Activated CD8-positive, alpha-beta memory T cell treated with anti-CD3 and anti-CD28 coated beads, Interleukin-2, amount 50 U/mL, for 48 hours (primary cell): ENCODE measurements at places on chromosomes 12 and 14.

DNA sequence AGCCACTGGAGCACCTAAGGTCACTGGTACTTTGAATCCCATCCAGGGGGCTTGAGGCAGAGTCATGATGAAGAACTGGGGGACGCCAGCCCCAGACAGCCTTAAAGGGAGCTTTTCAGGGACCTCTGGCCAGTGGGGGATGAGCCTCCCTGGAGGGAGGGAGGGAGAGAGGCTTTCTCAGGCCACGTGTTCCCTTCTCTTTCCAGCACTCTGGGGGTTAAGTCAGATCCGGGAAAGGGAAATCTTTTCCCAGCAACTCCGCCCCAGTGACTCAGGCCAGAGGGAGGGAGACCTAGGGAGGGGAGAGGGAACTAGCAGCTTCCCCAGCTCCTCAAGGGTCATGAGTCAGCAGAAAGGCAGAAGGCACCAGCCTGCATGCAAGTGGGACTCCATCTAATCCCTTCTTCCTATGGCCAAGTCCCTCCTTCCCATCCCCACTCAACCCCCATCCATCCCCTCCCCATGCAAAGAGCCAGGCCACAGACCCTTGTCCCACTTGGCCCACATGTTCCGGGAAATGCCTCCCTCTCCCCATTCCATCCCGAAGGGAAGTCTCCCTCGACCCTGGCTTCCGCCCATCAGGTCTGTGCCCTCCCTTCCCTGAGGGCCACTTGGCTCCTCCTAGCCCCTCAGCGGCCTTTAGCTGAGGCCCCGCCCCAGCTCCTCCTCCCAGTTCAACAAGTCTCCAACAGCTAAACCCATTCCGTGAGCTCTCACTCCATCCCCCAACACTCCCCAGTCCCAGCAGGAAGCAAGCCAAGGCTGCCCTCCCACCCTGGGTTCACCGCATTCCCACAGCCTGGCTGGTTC is 5.6 kb downstream of the TNFRSF1A start:
- DNase-seq = peak; percentile 79

- DNase-seq = no peak
Observed at GRCh38 chr12:49895773-49896172, 7.9 kb downstream of the FAIM2 start.

DNA sequence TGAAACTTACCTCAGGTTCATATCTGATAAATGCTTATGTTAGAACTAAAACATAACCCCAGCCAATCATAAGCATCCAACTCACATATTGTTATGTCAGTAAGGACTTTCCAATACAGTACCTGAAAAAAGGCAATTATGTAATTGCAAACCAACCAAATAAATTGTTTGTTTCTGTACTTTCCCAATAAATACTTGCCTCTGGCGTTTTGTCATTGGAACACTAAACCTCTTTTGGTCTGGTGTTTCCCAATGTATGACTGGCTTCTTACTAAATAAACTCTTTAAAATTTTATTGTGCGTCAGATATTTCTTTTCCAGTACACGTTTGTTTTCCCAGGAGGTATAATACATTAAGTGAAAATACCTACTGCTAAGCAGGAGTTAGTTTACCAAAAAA is 6.7 kb upstream of the PTPRB start:
- DNase-seq = no peak

- DNase-seq = no peak
Observed at GRCh38 chr12:13125996-13126395, 22.5 kb upstream of the GSG1 start.

DNA sequence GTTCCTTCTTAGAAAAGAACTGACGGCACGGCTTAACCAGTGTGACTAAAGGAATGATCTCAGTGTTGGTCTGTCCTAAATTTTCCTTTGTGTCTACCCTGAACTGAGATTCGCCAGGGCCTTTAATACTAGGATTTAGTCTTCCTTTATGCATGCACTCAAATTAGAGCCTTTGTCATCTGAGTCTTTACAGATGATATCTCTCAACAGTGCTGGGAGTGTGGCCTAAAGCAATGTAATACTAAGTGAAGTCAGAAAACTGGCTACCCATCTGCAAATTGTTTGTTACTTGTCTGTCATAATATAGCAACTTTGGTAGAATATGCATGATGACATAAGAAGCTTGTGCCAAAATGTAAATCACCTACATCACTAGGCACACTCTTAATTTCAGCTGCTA is 95.4 kb downstream of the PTPRO start:
- no peak for DNase-seq

DNA sequence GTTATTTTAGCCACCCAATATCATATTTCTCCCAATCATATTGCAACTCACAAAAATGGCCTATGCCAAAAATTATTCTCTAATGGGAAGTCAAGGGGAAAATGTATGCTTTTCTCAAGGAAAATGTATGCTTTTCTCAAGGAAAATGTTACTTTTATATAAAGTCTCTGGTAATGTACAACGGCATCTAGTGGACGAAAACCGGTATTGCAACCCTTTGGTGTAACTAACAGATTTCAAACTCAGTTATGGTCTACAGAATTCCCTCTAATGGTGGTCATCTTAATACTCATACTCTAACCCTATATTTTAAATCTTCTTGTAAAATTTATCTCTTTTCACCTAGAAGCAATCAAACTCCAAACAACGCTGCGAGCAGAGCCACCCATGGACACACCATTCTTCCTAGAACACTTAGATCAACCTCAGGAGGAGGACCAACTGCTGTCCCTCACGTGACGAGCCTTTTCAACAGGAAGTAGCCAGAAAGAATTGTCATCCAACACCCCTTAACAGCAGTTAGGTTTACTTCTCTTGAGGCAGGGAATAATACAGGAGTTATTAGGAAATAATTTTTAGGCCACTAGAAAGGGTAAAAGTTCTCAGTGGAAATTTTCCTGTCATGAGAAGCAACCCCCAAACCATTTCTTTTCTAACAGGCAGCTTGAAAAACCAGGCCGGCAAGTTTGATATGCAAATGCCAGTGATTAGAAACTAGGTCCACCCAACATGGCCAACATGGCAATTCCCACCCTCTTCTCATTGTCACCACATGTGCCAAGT is 20.1 kb downstream of the APOBEC1 start:
- no peak for DNase-seq

- no peak for DNase-seq
Observed at GRCh38 chr14:35965400-35965799, 139.3 kb downstream of the BRMS1L start.

DNA sequence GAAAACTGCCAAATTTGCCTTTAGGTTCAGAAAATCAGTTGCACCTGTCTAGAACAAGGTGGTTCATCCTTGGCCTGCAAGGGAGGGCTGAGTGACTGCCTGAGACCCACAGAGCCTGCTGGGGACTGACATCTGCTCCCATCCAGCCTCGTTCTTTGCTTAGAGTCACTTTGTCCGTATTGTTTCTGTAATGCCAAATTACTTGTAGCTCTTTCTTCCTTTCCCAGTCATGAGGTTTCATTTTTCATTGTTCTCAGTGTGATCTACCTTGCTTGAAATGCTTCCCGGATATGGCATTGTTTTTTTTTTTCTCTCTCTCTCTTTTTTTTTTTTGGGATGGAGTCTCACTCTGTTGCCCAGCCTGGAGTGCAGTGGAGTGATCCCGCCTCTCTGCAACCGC is 21.3 kb downstream of the TSPAN9 start:
- DNase-seq = no peak

GRCh38 chr12:124232654-124232987 is 62.3 kb upstream of the RFLNA start:
- no peak for DNase-seq

GRCh38 chr14:55066223-55066622 is 14.8 kb downstream of the MAPK1IP1L start:
- no peak for DNase-seq

DNA sequence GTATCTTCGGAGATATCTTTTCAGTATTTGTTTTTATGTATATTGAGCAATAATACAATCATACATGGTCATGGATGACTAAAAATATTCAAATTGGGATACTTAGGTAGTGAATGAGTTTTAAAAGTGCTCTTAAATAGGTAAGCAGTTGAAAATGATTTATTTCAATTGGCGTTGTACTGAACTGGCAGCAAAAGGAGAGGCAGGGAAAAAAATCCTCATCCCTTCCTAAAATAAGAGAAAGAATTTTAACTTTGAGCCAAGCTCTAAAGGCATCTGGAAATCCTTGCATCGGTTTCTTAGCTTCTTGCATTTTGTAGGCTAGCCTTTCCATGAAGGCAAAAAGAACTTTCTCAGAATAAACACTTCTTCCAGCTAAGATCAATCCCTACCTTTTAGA is 125.2 kb downstream of the MGST1 start:
- no peak for DNase-seq
